ENCODE measurements at places on chromosomes 7 and 10.

DNA sequence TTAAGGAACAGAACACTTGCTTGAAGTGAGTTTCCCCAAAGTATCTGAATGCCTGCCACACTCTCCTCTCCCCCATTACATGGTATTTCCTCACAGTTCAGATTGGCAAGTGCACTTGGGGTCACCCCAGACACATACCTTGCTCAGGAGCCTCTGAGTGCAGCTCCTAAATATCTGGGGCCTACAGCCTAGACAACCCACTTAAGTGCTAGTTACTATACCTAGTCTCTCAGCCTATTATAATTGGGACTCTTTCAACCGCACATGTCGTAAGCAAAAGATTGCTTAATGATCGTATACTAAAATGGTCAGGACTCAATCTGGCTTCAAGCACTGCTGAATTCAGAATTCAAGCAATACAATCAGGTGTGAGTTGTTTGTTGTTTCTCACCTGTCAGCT is 19.9 kb downstream of the TMEM176B start:
- DNase-seq: no peak

- DNase-seq: no peak
Observed at GRCh38 chr7:118590107-118590506, 365.6 kb downstream of the ANKRD7 start.

DNA sequence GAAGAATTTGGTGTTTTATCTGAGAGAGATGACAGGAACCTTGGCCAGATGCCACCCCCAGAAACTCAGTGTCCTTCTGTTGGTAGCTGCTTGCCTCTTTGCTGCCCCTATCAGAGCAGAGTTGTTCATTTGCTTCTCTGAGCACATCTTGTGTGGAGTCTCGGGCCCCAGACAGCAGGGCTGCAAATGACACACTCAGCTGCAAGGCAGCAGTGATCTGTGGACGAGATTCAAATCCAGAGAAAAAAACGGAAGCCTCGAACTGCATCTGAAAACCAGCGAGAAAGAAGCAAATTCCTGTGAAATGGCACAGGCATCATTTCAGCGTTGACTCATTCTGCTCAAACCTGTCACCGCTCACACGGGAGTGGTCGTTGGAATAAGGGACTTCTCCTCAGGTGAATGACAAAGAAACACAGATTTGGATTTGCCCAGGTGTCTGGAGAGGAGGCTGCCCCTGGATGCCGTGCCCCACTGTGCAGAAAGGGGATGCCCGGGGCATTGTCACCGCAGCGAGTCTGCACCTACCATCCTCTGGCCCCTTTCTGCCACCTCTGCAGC is 144.7 kb downstream of the PFKFB3 start:
- peak; percentile 45 for DNase-seq

DNA sequence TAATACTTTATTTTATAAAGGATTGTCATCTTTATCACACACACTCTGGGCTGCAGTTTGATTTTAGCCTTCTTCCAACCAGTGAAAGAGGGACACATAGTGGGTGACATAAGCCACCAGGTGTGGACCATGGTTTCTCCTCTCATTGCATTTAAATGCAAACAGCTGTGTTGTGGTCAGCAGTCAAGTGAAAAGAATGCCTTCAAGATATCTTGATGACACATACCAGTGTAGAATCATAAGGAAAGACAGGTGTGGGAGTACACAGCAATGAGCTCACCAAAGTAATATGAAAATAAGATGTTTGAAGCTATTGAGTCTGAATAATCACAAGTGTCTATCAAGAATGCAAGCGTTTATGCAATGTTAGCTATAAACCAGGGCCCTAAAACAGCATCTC is 580.0 kb downstream of the XPNPEP1 start:
- DNase-seq: no peak

GRCh38 chr7:130899071-130899560 is 165.1 kb upstream of the KLF14 start:
- no peak for DNase-seq

DNA sequence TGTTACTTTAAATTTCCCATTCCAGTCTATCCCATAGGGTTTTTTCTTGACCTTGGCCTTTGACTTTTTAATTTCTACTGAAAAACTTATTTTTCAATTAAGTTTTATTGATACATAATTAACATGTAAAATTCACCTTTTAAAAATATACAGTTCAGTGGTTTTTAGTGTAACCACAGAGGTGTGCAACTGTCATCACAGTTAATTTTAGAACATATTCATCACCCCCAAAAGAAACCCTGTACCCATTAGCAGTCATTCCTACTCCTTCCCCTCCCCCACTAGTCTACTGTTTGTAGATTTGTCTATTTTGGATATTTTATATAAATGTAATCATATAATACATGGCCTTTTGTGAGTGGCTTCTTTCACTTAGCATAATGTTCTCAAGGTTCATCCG is 96.5 kb upstream of the GJD4 start:
- no peak for DNase-seq

DNA sequence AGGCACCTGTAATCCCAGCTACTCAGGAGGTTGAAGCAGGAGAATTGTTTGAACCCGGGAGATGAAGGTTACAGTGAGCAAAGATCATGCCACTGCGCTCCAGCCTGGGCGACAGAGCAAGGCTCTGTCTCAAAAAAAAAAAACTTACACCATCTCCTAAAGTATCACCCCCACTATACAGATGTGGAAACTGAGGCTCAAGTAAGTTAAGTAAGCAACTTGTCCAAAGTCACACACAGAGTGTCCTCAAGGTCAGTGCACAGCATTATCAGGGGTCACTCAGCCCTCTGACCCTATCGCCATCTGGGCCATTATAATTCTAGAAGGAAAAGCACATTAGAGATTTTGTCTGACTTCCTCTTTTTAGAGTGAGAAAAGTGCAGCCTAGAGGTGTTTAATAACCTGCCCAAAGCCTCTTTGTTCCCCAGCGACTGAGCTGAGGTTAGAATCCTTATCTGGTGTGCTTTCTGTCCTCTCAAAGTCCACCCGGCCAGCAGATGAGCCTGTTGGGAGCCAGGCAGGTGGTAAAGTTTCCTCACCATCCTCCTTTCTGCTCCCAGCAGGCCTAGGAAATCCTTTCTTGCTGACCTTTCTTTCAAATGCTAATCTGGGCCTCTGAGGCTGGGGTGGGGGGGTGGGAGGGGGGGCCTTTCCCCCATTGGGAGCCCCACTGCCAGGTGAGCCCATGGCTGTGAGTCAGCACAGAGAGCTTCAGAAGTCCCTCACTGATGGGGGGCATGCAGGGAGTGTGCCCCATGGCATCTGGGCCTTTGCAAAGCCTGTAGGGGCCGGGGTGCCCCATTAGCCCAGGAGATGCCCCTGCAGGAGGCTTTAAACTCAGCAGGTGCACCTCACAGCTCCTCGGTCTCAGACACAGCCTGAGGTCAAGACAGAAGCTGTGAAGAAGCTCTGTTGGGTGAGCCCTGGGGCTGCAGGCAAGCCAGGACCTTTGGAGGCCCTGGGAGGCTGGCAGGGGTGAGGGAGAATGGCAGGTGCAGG is 12.0 kb upstream of the KCNMA1 start:
- no peak for DNase-seq

- no peak for DNase-seq
Observed at GRCh38 chr10:86931872-86932271, 25.5 kb downstream of the MMRN2 start.

DNA sequence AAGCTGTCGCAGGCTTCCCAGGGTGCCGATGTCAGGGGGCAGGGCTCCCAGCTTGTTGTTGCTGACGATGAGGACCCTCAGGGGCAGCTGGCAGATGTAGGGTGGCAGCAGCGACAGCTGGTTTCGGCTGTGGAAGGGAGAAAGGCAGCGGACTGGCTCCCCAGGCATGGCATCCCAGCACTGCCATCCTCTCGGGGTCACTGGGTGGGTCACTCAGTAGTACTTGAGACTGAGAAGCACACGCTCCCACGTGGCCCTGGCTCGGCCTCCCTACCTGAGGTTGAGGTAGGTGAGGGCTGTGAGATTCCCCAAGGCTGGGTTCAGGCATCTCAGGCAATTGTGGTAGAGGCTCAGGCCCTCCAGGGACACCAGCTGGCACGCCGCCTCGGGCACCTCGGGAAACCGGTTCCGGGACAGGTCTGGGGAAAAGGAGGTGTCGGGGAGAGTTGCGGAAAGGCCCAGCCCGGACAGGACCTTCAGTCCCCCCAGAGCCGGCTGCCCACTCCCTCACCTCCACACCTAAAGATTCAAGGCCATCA is 3.8 kb downstream of the LRCH4 start:
- DNase-seq: no peak

GRCh38 chr10:359762-360161 is 224.5 kb downstream of the ZMYND11 start:
- no peak for DNase-seq

GRCh38 chr10:26621889-26622711 is 75.4 kb upstream of the PDSS1 start:
- DNase-seq: peak; percentile 31

GRCh38 chr7:105808703-105809590 is 67.5 kb downstream of the ATXN7L1 start:
- peak; percentile 83 for DNase-seq

DNA sequence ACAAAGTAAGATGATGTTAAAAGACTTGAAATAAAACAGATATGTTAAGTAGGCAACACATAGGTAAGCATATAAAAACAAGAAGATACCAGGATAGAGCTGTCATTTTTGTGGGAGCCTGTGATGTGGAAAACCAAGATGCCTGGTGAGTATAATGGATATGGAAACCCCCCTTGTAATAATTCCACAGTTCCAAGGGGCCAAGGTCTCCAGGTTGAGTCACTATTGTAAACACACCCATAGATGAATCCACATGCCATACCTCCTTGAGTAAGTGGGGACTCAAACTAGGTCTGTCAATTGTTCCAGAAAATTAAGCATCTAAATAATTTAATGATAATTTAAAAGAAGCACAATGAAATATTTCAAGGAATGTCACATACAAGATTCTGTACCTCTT is 15.9 kb downstream of the CAV1 start:
- no peak for DNase-seq

- DNase-seq: no peak
Observed at GRCh38 chr7:83451501-83452045, 197.4 kb downstream of the SEMA3E start.

DNA sequence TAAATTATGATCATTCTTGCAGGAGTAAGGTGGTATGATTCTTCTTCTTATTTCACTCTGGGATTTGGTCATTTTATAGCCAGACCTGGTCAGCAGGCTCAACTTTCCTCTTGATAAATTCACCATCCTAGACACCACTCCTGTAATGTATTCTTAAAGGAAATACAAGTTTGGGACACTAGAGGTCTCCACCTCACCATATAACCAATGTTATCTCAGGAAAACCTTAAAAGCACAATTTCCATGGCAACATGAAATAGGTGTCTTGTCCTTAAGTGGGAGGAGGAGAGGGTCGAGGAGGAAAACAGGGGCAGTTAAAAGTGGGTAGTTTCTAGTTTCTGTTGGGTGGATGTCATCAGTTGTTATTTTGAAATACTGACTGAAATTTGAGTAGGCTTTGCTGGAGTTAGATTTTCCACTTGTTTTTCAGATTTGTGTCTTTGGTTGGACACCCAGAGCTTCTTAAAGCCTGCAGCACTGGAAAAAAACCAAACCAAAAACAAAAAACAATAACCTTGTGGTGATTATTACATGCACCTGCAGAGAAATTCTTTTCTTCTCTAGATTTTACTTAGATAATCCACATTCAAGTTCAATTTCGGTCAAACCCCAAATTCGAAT is 163.1 kb downstream of the PRKCQ start:
- DNase-seq: no peak

GRCh38 chr10:116237970-116238369 is 35.0 kb downstream of the GFRA1 start:
- DNase-seq: no peak

DNA sequence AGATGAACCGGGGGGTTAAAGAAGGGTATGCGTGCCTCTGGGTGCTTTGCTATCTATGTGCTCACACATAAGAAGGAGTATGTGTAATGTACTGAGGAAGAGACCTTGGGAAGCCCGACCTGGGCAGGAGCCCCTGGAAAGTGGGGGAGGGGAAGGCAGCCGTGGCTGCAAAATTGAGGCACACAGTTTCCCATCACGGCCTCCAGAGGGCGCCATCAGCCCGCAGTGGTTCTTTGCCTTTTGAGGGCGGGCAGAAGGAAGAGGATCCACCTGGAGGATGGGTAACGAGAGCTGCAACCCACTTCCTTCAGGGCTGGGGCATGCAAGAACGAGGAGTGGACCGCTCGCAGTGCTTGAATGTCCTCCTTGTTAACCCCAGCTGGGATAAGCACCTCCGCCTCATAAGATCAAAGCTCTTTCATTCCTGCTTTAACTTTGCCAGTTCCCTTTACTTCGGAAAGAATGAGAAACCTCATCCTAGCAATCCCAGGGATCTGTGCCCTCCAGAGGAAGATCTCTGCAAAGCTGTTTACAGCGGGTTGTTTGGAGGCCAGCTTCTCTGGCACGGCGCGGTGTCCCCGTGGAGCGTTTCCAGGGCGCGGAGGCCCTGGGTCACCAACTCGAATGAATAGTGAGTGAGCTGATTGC is 77.9 kb downstream of the PCGF5 start:
- DNase-seq: peak; percentile 66

GRCh38 chr7:95430864-95431263 is 4.0 kb downstream of the PON2 start:
- no peak for DNase-seq

DNA sequence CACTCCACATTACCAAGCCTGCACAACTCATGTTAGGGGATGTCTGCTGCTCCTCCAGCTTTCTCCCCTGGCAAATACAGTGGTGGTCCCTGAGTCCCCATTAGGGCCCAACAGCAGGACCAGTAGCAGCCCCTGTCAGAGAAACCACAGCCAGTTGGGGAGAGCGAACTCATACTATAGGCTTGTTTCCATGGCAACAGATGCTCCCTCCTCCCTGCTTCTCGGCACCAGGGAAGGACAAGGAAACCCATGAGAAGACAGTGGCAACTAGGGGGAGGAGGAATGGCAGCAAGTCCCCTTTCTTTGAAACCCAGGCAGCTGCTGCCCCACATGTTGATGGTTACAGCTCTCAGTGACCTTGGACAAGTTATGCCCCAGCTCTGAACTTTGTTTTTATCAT is 326.4 kb downstream of the KCNMA1 start:
- DNase-seq: no peak

DNA sequence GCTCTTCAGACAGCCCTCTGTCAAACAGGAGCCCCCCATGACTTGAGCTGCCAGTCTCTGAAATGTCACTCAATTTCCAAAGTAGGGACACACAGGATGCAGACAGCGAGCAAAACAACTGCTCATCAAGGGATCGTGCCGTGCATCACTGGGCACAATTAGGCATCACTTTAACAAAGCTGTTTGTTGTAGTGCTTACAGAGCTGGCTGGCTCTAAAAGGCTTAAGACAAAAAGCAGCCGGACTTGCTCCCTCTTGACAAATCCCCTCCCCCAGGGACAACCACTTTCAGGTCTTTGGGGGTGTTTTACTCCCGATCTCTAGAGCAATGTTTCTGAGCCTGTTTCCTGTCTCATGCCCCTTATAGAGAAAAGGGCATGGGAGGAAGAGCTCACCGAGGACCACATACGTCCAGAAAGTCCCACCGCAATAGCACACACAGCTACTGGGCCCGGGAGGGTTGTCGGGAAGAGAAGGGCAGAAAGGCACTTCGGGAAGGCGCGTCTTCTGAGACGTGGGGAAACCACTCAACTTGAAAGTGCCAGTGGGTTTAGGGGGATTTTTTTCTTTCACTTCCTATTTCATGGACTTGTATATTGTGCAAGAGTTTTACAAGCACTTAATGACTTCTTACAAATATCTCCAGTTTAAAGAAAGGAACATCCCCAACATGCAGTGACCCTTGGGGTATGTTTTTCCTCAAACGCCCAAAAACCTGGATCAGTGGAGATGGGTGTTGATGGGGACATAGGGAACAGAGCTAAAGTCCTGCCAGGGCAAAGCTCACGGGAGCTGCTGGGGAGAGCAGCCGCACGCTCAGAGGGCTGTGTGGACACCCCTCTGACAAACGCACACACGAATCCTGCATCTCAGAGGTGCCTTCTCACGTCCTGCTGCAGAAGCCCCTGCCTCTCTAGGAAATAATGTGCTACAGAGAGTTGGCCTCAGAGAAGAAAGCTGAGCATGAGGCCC is 27.1 kb downstream of the LRRC20 start:
- peak; percentile 15 for DNase-seq

All from stimulated activated CD4-positive, alpha-beta T cell treated with anti-CD3 and anti-CD28 coated beads, Interleukin-12 subunit alpha, Interleukin-12 subunit beta, amount 100 ng/mL, for 24 hours (primary cell).